ENCODE measurements at places on chromosomes 1 and 21. TPM values are rescaled to one million over a fixed set of nuclear protein-coding genes. Genes with fewer than 3 reads are reported as not detected.

Gene HPCA
- total RNA-seq: not detected

Gene CD2
- total RNA-seq: not detected

Gene FAM43B
- 1.3 TPM for total RNA-seq

Gene NTNG1
- 0.81 TPM for total RNA-seq

Gene RIMKLA
- 7.0 TPM for total RNA-seq

Gene ELOVL1
- total RNA-seq: 45.7 TPM

Gene FNBP1L
- total RNA-seq: 16.5 TPM

Gene TMEM50B
- total RNA-seq: 175 TPM

Gene PLA2G2A
- 300 TPM for total RNA-seq

Gene TMOD4
- total RNA-seq: not detected

Gene ELAVL4
- 2.4 TPM for total RNA-seq

Gene SLC1A7
- 0.62 TPM for total RNA-seq

Gene SYTL1
- 4.8 TPM for total RNA-seq

Gene C1orf226
- 14.6 TPM for total RNA-seq

Gene TPTE
- total RNA-seq: not detected

Gene SLC45A1
- total RNA-seq: 7.0 TPM

Gene ERVH48-1
- not detected for total RNA-seq

Gene KCNE1
- total RNA-seq: 2.4 TPM

Gene JAM2
- 25.4 TPM for total RNA-seq

Gene GPR52
- 1.0 TPM for total RNA-seq

Gene NOTCH2
- total RNA-seq: 79.8 TPM

Measured in gastroesophageal sphincter (tissue), 4 donors.